NCI-H1694 (cell line): ENCODE measurements at places on chromosomes 16 and 17.

DNA sequence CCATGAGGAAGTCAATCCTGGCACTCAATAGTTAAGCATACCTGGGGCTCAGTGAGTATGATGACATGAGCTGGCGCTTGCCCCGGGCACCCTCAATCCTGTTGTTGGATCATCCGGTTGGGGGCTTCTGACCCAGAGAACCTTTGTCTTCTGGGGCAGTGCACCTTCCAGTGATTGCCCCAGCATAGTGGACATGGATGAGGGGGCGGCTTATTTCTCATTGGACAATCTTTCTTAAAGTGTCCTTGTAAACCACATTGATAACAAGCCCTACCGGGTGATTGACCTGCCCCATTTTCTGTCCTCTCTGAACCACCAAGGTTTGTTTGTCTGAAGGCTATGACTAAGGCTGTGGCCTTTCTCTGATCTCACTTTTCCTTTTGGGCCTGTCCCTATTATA is 18.2 kb downstream of the IGSF6 start:
- no peak for DNase-seq

DNA sequence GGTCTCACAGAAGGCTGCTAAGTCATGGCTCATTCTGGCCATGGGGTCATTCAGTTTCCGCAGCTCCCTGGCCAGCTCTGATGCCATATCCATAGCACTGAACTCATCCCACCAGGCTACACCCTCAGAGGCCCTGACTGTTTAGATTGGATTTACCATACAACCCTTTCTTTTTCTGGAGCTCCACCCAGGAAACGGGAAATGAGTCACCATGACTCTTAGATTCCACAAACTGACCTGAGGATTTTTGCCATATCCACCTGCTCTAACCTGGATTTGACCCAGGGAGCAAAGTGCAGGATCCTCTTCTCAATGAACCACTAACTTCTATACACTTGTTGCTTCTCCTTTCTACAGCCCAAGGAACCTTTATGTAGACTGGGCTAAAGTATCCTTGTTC is 20.3 kb upstream of the CALB2 start:
- DNase-seq, result no peak

- DNase-seq, result no peak
These were observed 805 bp upstream of the CLCN7 start for GRCh38 chr16:1475552-1476114.

GRCh38 chr16:31088459-31089183 is at the start of gene PRSS53:
PRSS53 (minus strand) TSS chr16:31088943; CDS start chr16:31088809, 134 bp downstream.
- DNase-seq, result no peak

- DNase-seq, result no peak
These were observed 423.2 kb upstream of the C16orf82 start for GRCh38 chr16:26643519-26643918.

- DNase-seq, result no peak
These were observed 35.4 kb downstream of the CDRT15 start for GRCh38 chr17:14201021-14201987.

- DNase-seq, result no peak
These were observed 29.4 kb upstream of the DDX52 start for GRCh38 chr17:37672548-37673078.

DNA sequence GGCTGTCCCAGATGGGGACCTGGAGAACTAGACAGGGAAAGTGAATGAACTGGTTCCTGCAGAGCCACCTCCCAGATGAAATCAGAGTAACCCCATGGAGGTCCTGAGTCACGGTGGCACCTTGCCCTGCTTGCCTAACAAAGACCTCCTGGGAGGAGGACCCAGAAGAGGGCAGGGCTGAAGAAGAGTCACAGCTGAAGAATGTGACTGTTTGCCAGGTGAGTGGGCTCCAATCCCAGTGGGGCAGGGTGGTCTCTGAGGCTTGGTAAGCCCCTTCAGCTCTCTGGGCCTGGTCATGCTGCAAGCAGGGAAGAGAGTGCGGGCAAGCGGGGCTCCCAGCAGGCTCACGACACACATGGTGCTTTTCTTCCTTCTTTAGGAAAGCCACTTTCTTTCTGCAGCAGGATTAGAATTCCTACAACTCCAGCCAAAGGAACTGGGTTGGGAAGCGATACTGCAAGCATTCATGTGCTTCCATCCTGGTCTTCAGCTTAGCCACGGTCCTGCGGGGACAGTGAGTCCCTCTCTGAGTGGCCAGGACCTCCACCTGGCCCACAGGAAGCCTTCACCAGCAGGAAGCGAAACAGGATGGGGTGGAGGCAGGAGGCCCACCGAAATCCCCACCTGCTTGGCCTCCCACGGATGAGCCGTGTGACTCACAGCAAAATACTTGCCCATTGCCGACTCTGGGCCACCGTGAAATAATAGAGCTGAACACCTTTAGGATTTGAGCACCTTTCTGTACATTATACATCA is 4.3 kb downstream of the C16orf74 start:
- no peak for DNase-seq

GRCh38 chr17:76207275-76208059 is 32.8 kb downstream of the RNF157 start:
- no peak for DNase-seq

- DNase-seq, result no peak
These were observed 210.2 kb downstream of the KATNIP start for GRCh38 chr16:27759967-27760788.
